NCI-H2107 (cell line): ENCODE measurements at places on chromosomes 6 and 20.

GRCh38 chr6:13524801-13525508, 37.6 kb upstream of the GFOD1 start:
- no peak for DNase-seq

DNA sequence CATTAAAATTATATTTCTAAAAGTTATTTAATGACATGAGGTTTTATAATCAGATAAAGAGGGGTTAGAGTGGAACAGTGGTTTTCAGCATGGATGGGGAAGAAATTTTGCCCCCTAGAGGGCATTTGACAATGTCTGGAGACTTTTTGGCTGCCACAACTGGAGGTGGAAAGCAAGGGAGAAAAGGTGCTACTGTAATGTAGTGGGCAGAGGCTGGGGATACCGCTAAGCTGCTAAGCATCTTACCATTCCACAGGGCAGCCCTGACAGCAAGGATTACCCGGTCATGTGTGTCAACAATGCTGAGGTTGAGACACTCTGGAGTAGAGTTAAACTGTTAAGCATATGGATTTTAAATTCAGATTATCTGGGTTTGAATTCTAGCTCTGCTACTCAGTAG, 52.9 kb upstream of the FABP7 start:
- no peak for DNase-seq

- DNase-seq: no peak
These were observed 18.9 kb upstream of the CCM2L start for GRCh38 chr20:31991339-31991705.

DNA sequence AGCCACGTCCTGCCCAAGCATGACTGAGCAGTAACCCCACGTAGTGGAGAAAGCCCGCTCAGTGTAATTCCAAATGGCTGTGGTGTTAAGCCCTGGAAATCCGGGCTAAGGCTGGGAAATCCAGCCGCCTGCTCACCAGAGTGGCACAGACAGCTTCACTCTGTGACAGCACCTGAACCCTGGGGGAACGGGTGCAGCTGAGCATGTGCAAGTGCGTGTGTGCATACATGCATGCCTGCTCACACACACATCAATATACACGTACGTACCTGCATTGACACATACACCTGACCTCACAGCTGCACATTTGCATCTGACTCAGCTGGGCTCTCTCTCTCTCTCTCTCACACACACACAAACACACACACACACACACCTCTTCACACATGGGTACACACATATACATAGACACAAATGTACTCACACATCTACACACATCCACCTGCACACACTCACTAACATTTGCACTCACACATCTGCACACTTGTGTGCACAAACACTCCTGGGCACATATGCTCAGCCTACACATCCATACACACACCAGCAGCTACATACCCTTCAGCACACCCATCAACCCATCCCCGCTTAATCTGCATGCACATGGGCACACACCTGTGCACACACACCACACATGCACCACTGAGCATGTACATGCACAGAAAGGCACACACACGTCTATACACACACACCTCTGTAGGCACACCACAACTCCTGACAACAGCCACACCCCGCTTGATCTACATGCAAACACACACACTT, 114.1 kb downstream of the GRM4 start:
- DNase-seq: no peak

GRCh38 chr6:108779536-108780275, 68.5 kb upstream of the ARMC2 start:
- DNase-seq: no peak

DNA sequence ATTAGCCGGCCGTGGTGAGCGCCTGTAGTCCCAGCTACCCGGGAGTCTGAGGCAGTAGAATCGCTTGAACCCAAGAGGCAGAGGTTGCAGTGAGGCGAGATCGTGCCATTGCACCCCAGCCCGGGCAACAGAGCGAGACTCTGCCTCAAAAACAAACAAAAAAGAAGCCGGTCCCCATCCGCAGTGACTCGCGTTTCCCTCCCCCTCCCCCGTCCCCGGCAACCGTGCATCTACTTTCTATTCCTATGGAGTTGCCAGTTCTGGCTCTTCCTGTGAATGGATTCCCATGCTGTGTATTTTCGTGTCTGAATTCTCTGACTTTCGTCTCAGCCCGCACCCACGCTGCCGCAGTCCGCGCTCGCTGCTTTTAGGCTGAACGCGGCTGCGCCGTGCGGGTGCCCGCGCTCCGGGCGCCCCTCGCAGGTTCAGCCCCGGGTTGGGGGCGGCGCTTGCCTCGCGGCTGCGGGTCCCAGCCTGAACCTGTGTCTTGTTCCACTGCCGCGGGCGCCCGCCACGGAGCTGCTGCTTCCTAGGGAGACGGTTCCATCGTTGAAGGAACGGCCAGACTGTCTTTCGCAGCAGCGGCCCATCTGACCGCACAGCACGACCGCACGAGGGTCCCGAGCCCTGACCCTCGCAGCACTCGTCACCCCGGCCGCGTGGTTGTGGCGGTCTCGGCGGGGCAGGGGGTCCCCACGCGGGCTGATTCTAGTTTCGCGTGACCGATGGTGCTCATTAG, 1.1 kb upstream of the MRGBP start:
- DNase-seq: no peak

- DNase-seq: no peak
These were observed 27.8 kb downstream of the LRRC1 start for GRCh38 chr6:53822401-53823125.

DNA sequence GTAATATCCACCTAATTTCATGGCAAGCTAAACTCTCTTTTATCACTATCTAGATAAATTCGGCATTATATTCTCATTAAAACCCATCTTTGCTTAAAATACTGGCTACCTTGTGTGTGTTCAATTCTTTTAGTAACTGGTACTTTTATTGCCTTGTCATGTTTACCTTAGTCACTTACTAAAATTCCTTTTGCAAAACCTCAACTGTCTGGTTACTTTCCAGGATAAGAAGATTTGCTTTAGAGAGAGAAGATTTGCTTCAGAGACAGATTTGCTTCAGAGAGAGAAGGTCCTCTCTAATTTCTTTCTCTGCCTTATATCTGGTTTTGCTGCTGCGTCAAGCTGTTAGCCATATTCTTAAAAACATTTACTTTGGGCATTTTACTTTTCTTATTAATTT, 151.5 kb upstream of the MLIP start:
- DNase-seq: no peak

GRCh38 chr6:16004934-16005679, 123.8 kb upstream of the MYLIP start:
- DNase-seq: no peak

- DNase-seq: no peak
These were observed 10.8 kb upstream of the UST start for GRCh38 chr6:148735989-148736388.

GRCh38 chr6:139939189-139939979, 564.9 kb upstream of the CITED2 start:
- no peak for DNase-seq

DNA sequence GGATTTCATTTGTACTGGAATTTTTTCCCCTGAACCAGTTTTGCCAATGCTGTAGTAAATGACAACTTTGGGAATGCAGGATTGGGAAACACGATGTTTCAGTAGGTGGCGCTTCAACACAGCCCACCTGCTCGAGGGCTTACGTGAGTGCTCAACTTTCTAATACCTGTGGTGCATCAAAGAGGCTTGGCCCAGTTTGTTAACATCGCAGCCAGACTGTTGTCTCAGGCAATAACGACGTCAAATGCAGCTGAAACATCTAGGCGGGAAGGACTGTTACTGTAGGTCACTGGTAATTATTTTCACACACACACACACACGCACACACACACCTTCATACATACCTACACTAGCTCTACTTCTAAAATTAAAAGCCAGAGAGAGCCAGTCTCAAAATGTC, 815.5 kb upstream of the SLC35B3 start:
- peak; percentile 29 for DNase-seq

DNA sequence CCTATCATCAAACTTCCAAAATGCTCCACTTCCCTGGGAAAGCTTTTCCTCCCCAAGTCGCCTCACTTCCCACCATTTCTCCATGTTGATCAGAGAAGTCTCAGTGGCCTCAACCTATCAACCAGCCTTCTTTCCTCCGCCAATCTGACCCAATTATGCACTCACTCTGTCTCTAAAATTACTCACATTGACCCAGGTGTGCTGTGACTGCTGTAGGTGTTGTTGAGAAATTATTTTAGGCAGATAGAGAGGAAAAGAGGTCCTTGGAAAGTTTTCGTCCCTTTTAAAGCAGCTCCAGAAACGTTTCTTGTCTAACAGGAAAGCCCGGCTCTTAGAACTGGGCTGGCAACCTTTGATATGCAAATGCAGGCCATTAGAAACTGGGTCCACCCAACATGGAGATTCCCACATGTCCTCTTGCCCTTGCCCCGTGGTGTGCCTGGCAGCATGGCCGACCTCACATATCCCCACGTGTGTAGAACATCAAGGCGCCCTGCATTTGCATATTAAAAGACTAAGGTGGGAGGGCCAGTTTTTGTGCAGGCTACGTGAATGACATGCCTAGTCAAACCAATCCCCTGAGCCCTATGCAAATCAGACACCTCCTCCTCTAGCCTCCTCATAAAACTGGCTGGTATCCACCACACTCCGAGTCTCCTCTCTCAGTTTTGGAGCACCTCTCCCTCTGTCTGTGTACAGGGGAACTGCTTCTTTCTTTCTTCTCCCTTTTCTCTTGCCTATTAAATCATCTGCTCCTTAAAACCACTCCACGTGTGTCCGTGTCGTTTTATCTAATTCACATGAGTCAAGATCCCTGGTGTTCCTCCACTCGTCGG, 12.9 kb downstream of the IPCEF1 start:
- no peak for DNase-seq

- DNase-seq: no peak
These were observed 34.1 kb downstream of the POFUT1 start for GRCh38 chr20:32241807-32242206.

DNA sequence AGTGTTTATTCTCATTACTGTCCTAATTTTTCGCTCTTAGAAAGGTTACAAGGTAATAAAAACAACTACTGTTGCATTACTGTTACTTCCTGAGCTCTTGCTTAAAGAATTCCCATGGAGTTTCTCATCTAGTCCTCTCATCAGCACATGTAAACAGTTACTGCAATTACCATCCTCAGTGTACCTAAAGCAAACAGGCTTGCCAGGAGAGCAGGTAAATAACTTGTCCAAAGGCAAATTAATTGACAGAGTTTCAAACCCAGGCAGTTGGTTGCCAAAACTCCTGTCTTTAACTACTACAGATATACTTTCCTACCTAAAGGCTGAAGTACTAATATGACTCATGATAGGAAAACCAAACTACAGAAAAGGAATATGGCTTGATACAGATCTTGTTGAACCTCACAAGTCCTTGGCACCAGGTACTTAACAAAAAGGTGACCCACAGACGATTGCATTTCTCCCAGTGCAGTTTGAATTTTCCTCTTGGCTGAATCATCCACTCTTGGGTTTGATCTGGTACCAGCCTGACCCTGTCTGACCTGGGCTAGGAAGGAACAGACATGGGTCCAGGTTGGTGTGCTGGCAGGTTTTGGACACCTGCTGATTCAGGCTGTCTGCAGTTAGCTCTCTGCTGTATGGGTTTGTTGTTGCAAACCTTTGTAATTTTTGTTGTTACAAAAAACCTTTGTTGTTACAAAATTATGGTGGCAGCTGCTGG, 153.0 kb downstream of the CFAP61 start:
- DNase-seq: no peak

DNA sequence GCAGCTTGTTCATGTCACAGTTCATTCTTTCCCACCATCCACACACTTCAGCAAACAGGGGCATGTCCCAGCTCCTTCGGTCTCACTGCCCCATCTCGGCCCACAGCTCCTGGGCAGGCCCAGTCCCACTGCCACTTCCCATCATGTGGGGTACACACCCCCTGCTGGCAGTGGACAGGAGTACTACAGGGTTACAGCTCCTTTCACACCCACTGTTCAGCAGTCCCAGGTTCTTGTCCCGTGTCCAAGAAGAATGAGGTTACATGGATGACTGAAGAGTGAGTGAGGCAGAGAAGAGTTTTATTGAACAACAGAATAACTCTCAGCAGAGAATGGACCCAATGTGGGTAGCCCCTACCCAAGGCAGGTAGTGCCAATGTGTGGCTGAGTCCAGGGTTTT, 77.8 kb upstream of the SMLR1 start:
- no peak for DNase-seq

GRCh38 chr20:51542571-51543421, at the start of gene NFATC2:
TSS of gene NFATC2 (minus strand) at chr20:51542719. CDS start at chr20:51542499, 220 bp downstream.
- DNase-seq: peak; percentile 37

- no peak for DNase-seq
These were observed 490.7 kb upstream of the BTBD3 start for GRCh38 chr20:11426948-11427347.

DNA sequence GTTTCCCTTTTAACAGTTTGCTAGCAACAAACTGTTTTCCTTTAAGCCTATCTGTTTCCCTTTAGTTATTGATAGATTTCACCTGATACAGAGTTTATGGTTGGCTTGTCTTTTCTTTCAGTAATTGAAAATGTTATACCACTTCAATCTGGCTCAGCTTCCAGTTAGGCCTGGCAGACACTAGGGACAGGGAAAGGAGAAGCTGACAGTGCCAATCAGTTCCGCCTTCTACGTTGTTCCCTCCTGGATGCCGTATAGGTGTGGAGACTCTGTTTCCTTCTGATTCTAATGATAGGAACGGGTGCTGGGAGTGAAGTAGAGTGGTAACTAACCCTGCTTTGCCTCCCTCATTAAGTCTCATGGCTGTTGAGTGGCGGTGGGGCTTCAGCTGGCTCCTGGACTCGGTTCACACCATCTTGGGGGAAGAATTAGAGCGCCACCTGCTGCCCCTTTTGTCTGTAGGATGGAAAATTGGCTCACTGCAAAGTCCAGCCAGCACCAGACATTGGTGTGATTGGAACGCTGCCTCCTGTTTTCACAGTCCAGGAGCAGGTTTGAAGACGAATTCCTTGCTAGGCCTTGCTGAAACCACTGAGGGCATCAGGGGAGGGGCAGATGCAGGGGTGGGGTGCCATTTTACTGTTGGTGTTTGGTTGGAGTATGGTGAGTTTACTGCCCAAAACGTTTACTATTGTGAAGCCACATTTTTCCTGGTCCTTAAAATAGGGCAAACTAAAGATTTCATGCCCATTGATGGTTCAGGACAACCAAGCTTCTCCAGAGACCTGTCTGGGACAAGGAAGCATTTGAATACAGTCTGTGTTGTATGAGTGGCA, 1729.5 kb downstream of the GRIK2 start:
- peak; percentile 62 for DNase-seq
